Right atrium auricular region (tissue), 2 donors: ENCODE measurements at places on chromosomes 1 and 21. TPM values are rescaled to one million over a fixed set of nuclear protein-coding genes. Genes with fewer than 3 reads are reported as not detected.

The CR1 gene
- 1.8 TPM for total RNA-seq

The NVL gene
- 8.3 TPM for total RNA-seq

The S100B gene
- 4.5 TPM for total RNA-seq

DNA sequence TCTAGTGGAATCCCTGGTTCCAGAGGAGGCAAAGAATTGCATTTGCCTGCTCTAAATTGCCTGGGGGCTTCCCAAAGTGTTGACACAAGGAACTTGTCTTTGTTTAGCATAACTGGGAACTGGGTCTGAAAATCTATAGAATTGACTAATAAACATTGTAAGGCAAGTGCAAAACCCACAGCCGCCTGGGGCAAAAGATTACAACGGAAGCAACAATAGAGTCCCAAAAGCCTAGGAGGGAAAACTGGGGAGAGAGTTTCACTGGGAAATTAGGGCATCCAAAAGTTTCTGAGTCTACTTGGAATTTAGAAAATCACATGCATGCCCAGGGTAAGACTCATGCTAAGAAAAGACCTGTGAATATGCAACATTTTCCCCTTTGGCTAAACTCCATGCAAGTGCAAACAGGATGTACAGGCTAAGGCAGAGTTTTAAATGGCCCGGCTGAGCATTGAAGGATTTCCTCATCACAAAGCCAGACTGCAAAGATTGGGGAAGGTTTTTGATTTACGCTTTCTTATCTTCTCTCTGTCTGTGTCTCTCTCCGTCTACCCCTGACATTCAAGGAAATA lies 725.3 kb upstream of the NCAM2 start:
- no peak for DNase-seq
- no peaks in the 10 kb centered on the region for H3K4me1 ChIP-seq
- no peak overlapping the region for H3K4me3 ChIP-seq
- H3K27me3 ChIP-seq, result no peaks in the 10 kb centered on the region

DNA sequence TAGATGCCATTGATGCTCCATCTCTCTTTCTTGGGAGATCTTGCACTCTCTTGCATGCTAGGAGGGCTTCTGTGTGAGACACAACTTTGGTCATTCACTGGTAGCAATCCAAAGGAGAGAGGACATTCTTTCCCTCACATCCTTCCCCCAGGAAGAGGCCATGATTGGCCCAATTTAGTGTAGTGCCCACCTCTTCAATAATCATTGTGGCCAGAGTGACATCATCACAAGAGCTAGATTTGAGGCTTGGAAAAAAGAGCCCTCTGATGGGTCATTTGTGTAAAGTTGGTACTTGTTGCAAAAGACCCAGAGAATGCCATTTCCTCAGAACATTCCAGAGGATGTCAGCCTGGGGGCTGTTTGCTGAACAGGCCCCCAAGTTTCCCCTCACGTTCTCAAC lies 30.2 kb downstream of the S100A6 start:
- H3K36me3 ChIP-seq, result no peaks in the 10 kb centered on the region
- H3K4me1 ChIP-seq, result peaks cover 24% of the 10 kb centered on the region
- H3K27me3 ChIP-seq, result no peaks in the 10 kb centered on the region
- no peak overlapping the region for H3K4me3 ChIP-seq
- H3K27ac ChIP-seq, result no peak overlapping the region
- no peak for DNase-seq

DNA sequence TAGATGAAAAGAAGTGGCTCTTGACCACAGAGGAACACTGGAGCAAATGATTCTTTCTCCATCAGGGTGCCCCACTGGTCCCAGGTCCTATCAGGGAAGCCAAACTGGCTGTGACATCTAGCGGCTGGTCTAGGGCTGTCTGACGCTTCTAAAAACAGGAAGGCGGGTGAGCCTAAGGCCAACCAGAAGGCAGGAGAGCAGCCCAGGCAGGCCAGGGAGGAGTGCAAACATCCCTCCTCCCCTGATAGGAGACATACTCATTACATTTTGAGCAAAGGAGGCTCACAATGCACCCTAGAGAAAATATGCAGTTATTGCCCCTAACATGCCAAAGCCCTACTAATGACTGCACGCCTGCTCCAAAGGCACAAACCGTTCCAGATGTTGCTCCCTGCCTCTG lies 10.4 kb upstream of the FOXE3 start:
- H3K4me3 ChIP-seq, result no peak overlapping the region
- no peaks in the 10 kb centered on the region for H3K27me3 ChIP-seq
- DNase-seq, result no peak
- no peak overlapping the region for H3K27ac ChIP-seq

The SLAMF9 gene
- not detected for total RNA-seq

DNA sequence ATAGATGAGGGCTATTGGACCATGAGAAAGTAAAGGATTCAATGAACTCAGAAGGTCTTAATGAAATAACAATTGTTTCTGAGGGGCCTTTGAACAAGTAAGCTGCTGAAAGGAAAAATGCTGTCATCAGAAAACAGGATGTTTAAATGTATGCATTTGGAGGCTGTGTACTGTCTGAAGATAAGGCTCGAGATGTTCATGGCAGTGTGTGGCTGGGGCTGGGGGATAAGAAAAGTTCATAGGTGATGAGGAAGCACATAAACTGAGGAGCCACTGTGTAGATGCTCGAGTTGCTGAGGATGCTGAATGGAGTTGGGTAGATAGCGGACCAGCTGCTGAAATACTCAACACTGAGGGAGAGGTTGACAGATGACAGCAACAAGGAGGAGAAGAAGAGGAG lies 17.8 kb downstream of the THEM4 start:
- peaks cover 32% of the 10 kb centered on the region for H3K36me3 ChIP-seq
- H3K27ac ChIP-seq, result no peak overlapping the region
- no peak overlapping the region for H3K4me3 ChIP-seq
- no peak for DNase-seq
- H3K4me1 ChIP-seq, result no peaks in the 10 kb centered on the region

DNA sequence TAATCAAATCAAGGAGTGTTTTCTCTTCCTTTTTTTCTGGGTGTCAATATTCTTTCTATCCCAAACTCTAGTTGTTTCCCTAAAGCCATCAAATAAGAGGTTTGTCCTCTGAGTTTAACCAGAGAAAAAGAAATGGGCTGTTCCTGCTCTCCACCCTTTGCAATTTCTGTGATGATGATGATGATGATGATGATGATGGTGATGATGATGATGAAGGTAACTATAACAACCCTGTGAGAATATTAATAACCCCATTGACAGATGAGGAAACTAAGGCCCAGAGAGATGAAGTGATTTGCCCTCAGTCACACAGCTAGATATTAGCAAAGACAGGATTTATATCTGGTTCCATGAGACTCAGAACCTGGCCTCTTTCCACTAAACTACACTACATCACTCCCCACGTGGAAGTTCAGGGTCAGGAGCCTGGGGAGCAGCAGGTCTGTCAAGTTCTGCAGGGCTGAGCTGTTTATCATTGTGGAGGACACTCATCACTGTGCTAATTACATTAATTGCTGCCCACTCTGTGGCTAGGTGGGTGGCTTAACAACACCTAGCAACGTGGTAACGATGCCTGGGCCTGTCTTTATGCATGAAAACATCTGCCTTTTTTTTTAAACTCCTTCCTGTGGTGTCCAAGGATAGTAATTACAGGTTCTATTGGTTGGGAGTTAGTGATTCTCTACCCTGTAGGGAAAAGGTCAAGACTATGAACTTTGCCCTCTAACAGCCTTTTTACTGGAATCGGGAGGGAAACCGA lies 19.0 kb upstream of the JUN start:
- H3K4me3 ChIP-seq, result no peak overlapping the region
- no peaks in the 10 kb centered on the region for H3K36me3 ChIP-seq
- H3K27me3 ChIP-seq, result no peaks in the 10 kb centered on the region

DNA sequence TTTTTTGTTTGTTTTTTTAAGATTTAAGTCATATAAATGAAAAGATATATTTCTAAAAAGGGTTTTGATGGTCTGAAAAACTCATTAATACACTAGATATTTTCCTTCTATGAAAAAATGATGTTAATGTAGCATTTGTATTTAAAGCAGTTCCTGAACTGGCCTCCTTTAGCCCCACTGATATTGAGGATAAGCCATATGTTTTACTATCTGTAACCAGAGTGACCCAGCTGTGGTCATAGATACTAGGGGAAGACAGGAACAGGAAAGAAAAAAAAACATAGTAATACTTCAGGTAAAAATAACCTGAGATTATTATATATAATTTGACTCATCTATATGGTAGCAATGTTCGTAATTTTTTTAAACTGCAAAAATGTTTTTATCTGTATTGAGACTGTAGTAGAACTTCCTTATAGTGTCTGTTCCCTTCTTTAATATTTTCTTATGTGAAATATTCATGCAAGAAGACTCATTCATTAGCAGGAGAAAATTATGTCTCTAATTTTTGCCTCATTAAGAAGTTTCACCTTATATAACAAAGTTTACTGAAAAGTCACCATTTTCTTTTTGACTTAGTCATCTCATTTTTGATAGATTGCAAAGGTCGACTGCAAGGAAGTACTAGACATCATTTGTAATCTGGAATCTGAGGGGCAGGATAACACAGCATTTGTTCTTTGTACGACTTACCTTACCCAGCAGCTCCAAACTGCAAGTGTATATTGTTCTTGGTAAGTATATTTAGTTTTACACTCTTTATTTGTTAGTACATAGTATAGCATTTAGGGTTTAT lies 25.6 kb upstream of the TMCO2 start:
- no peaks in the 10 kb centered on the region for H3K4me1 ChIP-seq
- DNase-seq, result no peak
- no peaks in the 10 kb centered on the region for H3K36me3 ChIP-seq
- H3K27me3 ChIP-seq, result no peaks in the 10 kb centered on the region
- H3K27ac ChIP-seq, result no peak overlapping the region

DNA sequence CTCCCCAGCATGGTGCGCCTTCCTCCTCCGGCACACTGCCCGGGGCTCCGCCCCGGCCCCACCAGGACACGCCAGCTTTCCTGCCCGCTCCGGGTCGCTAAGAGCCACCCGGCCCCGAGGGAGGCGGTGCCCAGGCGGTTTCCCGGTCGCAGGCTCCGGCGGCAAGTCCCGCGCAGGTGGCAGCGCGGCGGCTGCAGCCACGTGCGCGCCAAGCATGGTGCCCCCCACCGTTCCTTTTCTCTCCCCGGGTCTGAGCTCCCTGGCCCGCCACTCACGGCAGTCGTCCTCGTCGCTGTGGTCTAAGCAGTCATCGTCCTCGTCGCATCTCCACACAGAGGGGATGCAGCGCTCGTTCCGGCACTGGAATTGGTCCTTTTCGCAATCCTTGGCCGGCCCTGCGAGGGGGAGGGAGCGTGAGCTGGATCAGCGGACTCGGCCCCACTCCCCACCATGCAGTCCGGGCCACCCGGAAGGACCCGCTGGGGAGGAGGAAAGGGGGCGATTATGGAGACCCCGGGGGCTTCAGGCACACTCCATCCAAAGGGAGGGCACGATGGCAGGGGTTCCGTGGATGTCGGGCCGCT lies 1.2 kb downstream of the LRP8 start:
- peak overlapping the region; percentile 73 for H3K4me3 ChIP-seq
- DNase-seq, result no peak
- H3K27me3 ChIP-seq, result no peaks in the 10 kb centered on the region

GRCh38 chr1:232795497-232796053 lies 9.6 kb upstream of the MAP10 start:
- H3K36me3 ChIP-seq, result no peaks in the 10 kb centered on the region
- no peak for DNase-seq
- H3K27ac ChIP-seq, result no peak overlapping the region
- no peak overlapping the region for H3K4me3 ChIP-seq

DNA sequence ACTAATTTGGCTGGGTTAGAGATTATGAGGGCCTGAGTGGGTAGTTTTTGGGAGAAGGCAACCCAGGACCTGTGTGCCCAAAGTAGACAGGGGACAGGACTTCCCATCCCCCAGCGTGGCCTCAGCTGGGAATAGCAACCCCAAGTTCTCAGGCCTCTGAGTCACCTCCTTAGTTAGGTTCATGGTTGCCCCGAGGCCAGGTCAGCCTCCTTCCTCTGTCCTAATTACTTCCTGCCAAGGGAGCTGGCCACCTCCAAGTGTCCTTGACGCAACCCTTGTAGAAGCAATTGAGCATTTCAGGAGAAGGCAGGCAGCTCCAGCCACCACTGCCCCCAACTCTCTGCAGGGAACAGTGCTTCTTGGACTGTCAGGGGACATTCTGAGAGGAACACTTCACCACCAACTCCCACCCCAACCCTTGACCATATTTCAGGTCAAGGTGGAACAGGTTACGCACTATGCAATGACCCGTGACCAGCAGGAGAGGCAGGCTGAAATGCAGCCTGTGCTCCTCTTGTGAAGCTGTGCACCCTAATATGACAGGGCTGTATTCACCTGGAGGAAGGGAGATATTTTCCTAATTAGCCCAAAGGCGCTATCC lies 5.1 kb upstream of the NT5C1A start:
- H3K27ac ChIP-seq, result no peak overlapping the region
- DNase-seq, result no peak
- H3K36me3 ChIP-seq, result no peaks in the 10 kb centered on the region
- no peaks in the 10 kb centered on the region for H3K4me1 ChIP-seq
- H3K4me3 ChIP-seq, result no peak overlapping the region
- H3K27me3 ChIP-seq, result no peaks in the 10 kb centered on the region

GRCh38 chr1:31102501-31102950 lies 37.0 kb upstream of the PUM1 start:
- no peak overlapping the region for H3K27ac ChIP-seq
- no peaks in the 10 kb centered on the region for H3K27me3 ChIP-seq
- no peak overlapping the region for H3K4me3 ChIP-seq
- DNase-seq, result no peak
- no peaks in the 10 kb centered on the region for H3K4me1 ChIP-seq

DNA sequence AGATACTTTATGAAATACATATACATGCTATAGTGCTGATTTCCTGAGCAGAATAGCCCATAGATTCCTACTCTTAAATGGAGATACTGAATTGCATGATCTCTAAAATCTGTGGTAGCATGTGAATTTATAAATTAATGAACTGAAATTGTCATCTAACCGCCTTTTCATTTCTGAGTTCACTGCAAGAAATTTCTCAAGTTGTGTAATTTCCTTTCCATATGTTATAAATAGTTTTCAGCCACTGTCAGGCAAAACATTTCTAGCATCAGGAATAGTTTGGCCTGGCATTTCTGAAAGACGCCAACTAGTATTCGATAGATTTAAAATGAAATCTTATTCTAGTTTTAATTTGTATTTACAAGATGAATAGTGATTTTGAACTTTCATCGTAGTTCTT lies 310.1 kb downstream of the USH2A start:
- DNase-seq, result no peak
- H3K4me1 ChIP-seq, result no peaks in the 10 kb centered on the region
- no peaks in the 10 kb centered on the region for H3K36me3 ChIP-seq
- no peak overlapping the region for H3K4me3 ChIP-seq

- peak; percentile 71 for DNase-seq
- peaks cover 15% of the 10 kb centered on the region for H3K36me3 ChIP-seq
- H3K27ac ChIP-seq, result peak overlapping the region; percentile 29
- no peaks in the 10 kb centered on the region for H3K27me3 ChIP-seq
- H3K4me3 ChIP-seq, result no peak overlapping the region
These were observed 31.1 kb upstream of the SLC45A3 start for GRCh38 chr1:205711105-205712048.

The C1orf94 gene
- not detected for total RNA-seq
